ENCODE measurements at places on chromosomes 6 and 20.
A peak's percentile ranks its signal among the peaks of the same experiment; 100 is the strongest.

GRCh38 chr6:111944541-111944940, 71.3 kb upstream of the FYN start:
- no peak for DNase-seq

DNA sequence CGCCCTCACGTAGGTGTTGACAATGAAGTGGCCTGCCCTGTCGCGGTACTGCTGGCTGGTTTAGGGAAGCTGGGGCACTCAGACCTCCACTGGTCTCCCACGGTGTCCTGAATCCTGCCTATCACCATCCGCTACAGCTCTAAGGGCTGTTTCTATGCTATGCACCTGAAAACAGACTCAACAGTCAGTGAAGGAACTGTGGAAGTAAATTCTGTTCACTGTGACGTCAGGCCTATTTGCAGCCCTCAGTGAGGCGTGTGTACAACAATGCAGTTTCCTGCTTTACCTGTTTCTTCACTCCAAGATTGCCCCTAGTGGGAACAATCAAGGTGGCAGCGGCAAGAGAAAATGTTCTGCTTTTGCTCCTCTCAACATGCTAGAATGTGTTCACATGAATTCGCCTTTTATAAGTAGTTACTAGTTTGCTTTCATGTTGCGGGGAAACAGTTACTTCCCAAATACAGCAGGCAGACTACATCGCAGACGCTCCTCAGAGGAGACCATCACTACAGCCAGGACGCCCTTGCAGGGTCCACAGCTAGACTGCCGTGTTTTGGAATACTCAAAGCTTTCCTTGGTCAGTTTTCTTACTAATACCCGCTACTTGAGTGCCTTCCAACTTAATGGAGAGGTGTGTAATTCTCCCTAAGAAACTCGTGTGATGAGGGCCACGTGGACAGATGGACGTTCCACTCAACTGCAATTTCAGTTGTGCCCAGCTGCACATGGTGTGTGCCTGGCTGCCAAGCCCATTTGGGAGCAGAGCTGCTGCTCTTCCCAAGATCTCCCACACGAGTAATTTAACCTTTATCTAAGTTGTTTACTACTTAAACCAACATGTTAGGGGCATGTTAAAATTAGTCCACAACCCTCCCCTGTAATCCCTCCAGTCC, 25.4 kb downstream of the DIDO1 start:
- DNase-seq: no peak

DNA sequence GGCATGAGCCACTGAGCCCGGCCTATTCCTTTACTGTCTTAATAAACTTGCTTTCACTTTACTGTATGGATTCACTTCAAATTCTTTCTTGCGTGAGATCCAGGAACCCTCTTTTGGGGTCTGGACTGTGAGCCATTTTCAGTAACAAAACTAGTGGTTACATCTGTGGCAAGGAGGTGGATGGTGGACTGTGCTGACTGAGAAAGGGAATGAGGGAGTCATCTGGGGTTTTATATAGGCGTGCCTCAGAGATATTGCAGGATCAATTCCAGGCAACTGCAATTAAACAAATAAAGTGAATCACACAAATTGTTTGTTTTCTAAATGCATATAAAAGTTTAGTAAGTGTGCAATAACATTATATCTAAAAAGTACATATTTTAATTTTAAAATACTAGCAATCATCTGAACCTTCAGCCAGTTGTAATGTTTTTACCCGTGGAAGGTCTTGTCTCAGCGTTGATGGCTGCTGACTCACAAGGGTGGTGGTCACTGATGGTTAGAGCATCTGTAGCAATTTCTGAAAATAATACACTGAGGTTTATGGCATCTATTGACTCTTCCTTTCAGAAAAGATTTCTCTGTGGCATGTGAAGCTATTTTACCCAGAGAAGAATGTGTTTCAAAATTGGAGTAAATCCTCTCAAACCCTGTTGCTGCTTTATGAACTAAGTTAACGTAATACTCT, 111.4 kb upstream of the FKBP1C start:
- DNase-seq: no peak

DNA sequence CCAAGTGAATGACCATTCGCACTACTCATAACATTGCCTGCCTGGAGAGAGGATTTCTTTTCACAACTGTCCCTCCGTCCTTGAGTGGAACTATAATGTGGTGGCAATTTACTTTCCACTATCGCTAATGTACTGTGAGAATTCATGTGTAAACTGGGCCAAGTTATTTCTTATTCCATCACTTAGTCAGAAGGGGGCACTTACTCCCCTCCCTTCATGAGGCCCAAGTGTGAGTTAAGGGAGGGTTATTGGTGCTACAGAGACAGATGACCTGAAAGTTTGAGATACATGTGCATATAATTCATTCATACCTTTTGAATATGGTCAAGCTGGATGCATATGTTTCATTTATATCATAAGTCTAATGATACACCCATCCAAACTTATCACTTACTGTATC, 65.2 kb upstream of the LOC128125822 start:
- no peak for DNase-seq

DNA sequence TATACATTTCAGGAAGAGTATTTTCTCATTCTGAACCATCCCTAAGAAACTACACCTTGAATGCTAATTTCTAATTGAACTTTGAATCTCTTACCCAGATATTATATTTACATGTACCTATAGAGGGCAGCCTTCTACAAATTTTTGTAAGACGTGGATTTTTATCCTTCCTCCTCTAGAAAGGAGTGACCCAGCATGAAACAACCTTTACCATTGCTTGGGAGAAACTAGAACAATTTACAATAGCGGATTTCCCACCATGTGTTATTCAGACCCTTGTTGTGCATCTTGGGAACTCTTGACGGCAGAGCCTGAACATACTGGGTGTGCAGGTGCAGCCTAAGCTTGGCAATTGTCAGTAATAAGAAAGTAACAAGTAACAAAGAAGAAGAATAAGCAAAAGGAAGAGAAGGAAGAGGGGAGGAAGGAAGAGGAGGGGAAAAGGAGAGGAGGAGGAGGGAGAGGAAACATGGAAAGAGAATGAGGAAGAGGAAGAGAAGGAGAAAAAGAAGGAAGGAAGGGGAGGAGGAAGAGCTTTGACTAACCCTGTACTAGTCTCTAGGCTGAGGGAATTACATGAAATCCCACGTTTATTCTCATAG, 10.8 kb upstream of the TAAR1 start:
- peak; percentile 72 for DNase-seq

DNA sequence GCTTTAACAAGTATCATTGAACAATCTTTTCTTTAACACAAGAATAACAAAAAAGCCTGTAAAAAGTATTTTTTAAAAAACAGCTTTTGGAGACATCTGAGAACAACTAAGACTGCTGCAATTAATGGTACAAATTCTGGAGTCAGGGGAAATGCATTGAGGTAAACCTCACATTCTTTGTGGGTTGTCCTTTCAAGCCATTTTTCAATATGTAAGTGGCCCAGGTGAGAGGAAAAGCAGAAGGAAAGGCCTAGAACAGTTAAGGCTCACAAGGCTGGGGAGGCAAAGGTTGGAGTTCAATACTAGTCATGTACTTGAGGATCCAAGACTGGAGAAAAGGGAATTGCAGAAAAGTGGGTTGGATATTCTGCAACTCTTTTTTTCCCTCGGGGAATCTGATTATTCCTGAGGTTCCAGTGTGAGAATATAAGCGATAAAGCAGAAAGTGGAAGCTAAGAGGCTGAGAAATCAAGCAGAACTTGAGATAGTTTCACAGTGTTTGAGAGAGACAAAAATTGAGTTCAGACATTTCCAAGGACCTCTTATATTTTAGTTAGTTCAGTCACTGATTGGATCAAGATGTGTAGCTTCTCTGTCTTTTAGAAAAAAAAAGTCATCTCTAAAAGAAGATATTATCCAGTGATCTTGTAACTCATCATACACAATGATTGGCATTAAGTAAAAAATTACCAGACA, 25.0 kb upstream of the TXLNB start:
- DNase-seq: no peak

DNA sequence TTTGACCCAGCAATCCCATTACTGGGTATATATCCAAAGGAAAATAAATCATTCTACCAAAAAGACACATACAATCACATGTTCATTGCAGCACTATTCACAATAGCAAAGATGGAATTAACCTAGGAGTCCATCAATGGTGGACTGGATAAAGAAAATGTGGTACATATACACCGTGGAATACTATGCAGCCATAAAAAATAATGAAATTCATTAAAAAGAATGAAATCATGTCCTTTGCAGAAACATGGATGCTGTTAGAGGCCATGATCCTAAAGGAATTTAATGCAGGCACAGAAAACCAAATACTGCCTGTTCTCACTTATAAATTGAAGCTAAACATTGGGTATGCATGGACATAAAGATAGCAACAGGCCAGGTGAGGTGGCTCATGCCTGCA, 61.9 kb upstream of the BMP6 start:
- DNase-seq: no peak

DNA sequence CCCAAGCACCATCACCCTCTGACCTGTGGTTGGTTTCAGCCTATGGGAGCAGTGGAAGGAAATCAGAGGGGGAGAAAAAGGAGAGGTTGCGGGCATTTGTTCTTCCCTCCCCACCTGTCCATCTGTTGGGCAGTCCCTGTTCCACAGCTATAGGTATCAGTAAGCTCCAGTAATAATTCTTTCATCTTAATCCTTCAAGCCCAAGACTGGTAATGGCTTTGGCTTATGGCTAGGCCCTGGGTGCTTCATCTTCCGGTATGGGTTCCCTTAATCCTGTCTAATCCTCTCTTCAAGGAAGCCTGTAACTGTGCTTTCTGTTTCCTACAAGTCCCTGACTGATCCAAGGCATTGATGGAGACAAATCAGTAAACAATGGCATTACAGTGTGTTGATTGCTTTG, 42.2 kb upstream of the STK35 start:
- DNase-seq: no peak

DNA sequence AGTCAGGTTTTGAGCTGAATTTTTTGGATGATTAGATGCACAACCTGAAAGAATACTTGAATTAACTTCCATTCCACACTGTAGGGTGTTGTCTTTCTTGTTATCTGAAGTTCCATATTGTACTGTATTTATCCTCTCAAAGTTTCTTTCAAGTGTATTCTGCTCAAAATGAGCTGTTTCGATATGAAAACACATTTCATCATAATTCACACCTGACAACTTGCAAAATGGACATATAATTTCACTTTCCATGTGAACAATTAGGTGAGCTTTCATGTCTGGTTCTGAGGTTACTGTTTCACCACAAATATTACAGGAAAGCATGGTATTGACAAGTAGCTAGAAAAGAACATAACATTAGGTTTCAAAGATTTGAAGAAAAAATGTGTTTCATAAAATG, 1.7 kb downstream of the ZUP1 start:
- no peak for DNase-seq

DNA sequence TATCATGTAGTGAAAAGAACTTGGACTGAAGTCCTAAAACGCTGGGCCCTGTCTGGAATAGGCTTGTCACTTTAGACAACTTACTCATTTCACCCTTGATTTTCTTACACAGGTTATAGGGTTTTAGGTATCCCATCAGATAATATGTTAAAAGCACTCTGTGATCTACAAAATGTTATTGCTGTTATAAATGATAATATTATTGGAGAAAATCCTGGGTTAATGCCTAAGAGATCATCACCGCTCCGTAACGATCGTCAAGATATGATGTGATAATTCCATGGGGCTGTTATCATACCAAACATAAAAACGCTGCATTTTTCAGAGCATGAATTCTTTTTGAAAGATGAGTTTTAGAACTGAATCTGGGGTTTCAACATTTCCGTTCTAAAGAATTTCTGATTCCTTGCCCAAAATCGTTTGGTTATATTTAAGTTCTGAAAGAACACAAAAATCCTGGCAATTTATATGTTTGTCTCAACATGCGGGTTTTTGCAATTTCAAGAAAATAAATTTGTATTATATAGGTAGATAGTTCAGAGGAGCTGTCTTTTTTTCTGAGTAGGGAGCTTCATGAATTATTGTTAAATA, 154.8 kb downstream of the FOXC1 start:
- no peak for DNase-seq

DNA sequence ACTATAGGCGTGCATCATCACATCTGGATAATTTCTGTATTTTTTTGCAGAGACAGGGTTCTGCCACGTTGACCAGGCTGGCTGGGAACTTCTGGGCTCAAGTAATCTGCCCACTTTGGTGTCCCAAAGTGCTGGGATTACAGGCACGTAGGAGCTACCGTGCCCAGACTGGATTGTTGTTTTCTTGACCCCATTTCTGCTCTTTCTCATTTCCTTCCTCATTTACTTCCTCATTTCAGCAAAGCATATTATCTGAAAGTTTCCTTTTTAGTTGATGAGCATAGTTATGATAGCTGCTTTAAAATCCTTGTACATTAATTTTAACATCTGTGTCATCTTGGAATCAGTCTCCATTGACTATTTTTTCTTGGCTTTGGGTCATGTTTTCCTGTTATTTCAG, 301.0 kb upstream of the RUNX2 start:
- no peak for DNase-seq

GRCh38 chr6:19327661-19328060, 509.5 kb upstream of the ID4 start:
- no peak for DNase-seq

DNA sequence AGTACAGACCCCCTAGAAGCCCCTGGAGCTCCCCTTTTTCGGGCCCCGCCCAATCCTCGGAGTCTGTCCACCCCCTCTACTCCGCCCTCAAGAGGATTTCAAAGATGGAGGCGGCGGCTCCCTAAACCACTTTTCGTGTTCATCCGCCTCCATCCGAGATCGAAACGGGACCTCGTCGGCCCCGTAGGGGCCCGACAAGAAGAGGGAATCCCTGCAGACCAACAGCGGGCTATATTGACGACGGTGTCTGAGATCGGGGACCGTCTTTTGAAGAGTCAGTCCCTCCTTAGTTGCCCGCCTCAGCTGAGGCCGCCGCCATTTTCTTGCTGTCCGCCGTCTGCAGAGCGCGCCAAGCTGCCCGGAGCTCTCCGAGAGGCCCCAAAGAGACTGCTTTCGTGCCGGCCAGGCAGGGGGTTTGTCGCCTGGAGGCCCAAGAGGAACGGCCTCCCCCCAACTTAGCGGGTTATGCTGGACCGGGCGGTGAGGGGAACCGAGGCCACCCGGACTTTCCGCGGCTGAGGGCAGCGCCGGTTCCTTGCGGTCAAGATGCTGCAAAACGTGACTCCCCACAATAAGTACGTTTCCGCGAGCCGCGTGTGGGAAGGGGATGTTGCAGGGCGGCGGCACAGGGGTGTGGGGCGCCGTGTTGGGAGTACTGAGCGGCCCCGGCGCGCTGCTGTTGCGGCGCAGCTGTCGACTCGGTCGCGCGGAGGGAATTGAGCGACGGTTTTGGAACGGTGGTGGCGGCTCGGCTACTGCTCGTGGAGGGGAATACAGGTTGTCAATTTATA, 4.2 kb downstream of the BRD2 start:
- no peak for DNase-seq

DNA sequence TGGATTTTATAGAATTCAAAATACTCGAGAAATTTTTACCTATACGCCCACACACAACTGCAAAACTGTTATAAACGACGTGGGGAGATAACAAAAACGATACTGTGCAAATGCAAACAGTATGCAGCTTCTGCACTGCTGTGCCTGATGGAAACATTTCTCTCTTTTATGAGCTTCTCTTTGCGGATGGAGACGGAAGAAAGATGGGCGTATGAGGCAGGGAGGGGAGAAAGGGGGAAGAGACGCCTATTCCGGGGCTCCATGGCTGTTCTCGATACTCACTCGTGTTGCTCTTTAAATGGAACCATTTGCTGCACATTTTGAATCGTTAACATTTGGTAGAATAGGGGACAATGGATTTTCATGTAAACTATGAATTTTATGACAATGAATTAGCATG, 69.1 kb upstream of the EXOC2 start:
- DNase-seq: no peak
